ENCODE measurements at places on chromosomes 13 and 19.

- no peak for DNase-seq
Measured at GRCh38 chr19:44762038-44762437, 13.5 kb downstream of the BCL3 start.

DNA sequence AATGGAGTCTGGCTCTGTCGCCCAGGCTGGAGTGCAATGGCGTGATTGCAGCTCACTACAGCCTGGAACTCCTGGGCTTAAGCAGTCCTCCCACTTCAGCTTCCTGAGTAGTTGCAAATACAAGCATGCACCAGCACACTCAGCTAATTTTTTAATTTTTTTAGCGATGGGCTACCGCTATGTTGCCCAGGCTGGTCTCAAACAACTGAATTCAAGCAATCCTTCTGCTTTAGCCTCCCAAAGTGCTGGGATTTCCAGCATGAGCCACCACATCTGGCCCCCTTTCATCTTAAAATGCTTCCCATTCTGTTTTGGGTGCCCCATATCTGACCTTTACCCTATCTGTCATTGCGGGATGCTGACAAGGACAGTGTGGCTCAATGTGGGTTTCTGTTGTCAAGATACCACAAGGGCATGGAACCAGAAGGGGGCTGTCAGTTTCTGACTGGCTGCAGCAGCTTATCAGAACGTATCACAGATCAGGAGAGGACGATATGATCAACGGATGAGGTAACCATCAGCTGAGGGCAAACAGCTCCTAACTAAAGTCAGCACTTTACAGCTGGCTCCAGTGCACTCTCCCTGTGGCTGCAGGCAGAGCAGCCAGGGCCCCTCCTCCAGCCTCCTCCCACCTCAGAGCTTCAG is 32.4 kb downstream of the GPR42 start:
- no peak for DNase-seq

- no peak for DNase-seq
Measured at GRCh38 chr19:51070334-51071094, 5.6 kb upstream of the KLK13 start.

- DNase-seq, result no peak
Measured at GRCh38 chr13:71964491-71965100, 97.6 kb upstream of the DACH1 start.

- no peak for DNase-seq
Measured at GRCh38 chr19:15279326-15279904, 47.2 kb upstream of the EPHX3 start.

DNA sequence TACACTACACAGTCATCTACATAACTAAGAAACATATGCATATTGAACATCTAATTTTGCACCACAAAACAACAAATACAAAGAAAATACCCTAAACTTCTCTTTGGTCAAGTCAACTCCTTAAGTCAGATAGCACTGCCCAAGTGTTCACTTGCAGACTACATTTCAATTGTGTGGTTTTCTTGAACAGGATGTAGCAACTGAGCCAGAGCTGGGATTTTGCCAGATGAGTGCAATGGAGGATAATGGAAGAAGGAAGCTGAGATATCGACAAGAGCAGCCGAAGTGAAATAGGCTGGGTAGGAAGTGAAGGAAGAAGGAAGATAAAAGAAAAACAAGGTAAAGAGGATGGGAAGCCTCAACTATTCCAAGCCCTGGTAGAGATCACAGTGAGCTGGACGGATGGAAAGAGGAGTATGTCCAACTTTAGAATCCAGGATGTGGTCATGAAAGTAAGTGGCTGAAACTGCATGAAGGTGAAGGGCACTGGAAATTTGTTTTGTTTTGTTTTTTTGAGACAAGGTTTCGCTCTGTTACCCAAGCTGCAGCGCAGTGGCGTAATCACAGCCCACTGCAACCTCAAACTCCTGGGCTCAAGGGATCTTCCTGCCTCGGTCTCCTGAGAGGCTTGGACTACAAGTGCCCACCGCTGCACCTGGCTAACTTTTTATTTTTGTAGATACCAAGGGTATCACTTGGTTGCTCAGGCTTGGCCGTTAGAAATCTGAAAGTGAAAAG is 15.0 kb downstream of the NUFIP1 start:
- DNase-seq, result no peak

GRCh38 chr19:13804830-13805683 is 9.8 kb downstream of the ZSWIM4 start:
- DNase-seq, result no peak

DNA sequence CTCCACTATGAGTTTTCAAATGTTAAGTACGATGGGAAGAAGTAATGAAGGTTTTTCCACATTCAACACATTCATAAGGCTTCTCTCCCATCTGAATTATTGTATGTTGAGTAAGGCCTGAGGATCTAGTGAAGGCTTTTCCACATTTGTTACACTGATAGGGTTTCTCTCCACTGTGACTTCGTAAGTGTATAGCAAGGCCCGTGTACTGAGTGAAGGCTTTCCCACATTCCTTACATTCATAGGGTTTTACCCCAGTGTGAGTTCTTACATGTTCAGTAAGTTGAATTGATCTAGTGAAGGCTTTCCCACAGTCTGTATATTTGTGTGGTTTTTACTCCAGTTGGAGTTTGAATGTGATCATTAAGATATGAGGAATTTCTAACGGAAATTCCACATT is 44.4 kb downstream of the ZNF846 start:
- no peak for DNase-seq

DNA sequence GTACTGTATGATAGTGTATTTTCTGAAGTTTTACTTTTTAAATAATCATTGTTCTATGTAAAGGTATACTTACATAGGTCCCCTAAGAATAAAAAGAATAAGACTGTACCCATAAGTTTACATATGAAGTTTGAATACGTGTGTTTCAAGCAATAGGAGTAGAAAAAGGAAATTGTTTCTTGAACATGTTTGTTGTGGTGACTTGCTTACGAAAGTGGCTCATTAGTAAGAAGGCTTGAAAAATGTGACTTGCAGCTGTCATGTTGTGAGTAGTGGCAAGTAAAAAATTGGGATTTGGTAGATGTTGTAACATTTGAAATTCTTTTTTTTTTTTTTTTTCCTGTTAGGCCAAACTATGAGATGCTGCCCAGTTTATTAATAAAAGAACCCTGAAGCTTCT is 203.3 kb downstream of the LMO7 start:
- no peak for DNase-seq

- DNase-seq, result peak; percentile 43
Measured at GRCh38 chr19:46009530-46010510, 13.0 kb downstream of the PGLYRP1 start.

- DNase-seq, result no peak
Measured at GRCh38 chr13:109938255-109938936, 152.0 kb upstream of the IRS2 start.

DNA sequence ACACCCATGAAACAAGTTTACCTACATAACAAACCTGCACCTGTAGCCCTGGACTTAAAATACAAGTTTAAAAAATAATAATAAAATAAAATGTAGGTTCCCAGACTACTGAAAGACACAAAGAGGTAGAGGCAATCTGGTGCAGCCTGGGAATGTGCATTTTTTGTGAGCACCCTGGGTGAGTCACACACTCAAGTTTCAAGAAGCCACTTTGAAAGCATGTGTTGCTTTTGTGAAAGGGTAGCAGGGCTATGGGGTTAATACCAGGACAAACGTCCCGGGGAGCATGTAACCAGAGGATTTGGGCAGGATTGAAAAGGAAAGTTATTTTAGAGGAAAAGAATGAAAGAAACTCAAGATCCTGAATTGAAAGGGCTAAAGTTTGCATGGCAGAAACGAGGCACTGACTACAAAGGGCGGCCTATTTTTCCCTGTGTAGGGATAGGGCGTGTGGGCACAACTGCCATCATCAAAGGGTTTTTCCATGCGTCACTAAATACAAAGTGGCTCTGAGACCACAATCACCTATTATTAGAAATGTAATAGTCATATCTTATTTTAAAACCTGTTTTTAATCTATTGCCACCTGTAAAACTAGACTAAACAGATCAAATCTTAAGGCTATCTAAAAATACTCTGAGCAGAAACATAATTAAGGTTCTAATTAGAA is 314.9 kb downstream of the COG6 start:
- DNase-seq, result no peak

- DNase-seq, result no peak
Measured at GRCh38 chr13:73056565-73056962, 2.2 kb upstream of the KLF5 start.

DNA sequence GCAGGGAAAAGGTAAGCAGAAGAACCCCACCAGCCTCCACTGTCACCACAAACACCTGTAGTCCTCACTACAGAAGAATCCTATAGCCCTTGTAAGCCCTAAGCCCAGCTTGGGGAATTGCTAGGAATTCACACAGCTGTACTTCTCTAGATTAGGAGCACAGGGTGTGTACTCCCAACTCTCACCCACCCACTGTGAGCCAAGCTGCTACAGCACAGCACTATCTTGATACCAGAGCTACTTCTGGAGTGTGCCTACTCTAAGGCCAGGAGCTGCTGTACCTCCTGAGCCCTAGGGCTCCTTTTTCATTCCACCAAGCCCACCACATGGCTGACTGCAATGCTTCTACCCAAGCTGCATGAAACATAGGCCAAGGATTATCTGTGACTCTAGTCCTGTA is 122.3 kb upstream of the WASF3 start:
- no peak for DNase-seq

DNA sequence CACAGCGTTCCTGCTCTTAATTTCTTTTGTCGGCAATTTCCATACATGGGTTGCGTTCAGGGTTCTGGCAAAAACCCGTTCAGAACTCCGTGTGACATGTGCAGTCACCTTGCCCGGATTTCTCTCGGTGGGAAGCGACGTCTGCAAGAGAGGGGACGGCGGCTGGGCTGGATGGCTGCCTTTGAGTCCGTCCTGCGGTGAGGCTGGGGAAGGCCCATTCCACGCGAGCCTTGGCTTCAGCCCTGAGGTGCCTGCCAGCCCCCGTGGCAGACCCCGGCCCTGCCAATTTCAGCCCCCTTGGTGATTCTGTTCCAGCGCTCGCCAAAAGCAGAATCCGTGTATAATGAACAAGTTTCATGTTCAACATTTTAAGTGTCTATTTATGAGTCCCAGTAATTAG is 72.6 kb upstream of the TSHZ3 start:
- DNase-seq, result no peak

DNA sequence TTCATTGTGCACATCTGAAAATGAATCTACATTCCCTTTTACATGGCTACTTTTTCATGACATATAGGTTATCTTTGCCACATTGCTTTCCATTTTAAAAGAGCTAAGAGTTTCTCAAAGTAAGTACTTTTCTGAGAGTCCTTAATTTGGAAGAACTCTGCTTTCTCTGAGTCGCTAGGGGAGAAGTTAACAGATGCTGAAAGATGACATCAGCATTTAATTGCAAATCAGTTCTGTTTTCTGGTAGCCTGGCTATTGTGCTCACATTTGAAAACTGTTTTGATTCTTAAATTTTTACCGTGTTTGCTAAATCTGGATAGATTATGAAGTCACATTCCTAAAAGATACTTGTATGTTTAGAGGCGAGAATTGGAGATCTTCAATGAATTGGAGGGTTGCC is 107.7 kb upstream of the C1QTNF9B start:
- DNase-seq, result no peak

- DNase-seq, result no peak
Measured at GRCh38 chr13:41944229-41944628, 16.7 kb downstream of the VWA8 start.

DNA sequence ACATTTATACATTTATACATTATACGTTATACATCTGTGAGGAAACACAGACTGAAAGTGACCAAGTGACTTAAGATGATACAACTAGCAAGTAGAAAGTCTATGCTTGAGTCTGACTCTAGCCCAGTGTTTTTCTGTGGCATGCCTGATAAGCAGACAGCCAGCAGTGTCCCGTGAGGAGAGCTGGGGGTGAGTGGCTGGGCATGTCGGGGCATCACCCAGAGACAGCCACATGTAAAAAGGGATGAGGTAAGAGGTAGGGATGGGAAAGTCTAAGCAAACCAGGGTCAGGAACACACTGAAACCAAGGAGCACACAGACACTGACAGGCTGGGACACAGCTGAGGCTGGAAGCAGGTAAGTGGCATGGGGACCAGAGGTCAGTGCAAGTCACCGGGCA is 333.2 kb downstream of the FOXO1 start:
- DNase-seq, result no peak

DNA sequence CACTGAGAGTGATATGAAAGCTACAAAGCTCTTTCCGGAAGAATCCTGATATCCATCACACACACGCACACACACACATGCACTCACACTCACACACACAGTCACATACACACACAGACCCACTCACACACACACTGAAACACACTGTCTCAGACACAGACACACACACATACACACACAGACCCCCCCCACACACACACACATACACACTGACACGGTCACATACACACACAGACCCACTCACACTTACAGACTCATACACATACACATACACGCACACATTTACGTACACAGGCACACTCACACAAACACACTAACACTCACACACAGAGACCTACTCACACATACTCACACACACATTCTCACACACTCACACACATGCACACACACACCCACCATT is 58.6 kb downstream of the LIG4 start:
- no peak for DNase-seq

DNA sequence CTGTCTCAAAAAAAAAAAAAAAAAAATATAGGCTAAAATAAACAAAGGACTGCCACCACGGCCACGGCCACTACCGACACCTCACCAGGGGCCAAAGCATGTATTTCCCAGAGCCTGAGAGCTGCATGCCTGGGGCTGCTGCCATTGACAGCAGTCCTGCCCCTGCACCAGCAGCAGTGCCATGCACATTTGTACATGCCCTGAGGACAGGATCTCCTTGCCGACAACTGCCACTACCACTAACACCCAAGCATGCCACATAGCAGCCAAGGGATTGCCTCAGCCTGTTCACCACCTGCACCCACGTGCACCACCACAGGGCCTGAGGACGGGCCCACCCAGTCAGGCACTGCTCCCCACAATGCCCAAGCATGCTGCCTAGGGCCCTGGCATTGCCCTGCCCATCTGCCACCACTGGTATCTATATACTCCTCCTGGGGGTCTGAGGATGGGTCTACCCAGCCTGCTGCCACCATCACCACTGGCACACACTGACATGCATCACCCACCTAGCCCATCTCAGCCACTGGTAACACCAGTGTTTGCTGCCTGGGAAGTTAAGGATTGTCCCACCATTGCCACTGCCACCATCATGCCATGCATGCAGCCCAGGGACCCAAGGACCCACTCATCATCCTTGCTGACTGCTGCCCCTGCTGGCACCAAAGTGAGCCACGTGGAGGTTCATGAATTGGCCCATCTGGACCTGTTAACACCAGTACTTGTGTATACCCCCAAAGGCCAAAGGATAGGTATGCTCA is 10.6 kb upstream of the NUP62 start:
- no peak for DNase-seq

GRCh38 chr19:29365836-29366417 is 153.0 kb upstream of the UQCRFS1 start:
- no peak for DNase-seq

- no peak for DNase-seq
Measured at GRCh38 chr19:17406046-17406886, 836 bp upstream of the BST2 start.

Data from HS-27A (cell line).